GM12892 (cell line): ENCODE measurements at places on chromosomes 7 and 10.

DNA sequence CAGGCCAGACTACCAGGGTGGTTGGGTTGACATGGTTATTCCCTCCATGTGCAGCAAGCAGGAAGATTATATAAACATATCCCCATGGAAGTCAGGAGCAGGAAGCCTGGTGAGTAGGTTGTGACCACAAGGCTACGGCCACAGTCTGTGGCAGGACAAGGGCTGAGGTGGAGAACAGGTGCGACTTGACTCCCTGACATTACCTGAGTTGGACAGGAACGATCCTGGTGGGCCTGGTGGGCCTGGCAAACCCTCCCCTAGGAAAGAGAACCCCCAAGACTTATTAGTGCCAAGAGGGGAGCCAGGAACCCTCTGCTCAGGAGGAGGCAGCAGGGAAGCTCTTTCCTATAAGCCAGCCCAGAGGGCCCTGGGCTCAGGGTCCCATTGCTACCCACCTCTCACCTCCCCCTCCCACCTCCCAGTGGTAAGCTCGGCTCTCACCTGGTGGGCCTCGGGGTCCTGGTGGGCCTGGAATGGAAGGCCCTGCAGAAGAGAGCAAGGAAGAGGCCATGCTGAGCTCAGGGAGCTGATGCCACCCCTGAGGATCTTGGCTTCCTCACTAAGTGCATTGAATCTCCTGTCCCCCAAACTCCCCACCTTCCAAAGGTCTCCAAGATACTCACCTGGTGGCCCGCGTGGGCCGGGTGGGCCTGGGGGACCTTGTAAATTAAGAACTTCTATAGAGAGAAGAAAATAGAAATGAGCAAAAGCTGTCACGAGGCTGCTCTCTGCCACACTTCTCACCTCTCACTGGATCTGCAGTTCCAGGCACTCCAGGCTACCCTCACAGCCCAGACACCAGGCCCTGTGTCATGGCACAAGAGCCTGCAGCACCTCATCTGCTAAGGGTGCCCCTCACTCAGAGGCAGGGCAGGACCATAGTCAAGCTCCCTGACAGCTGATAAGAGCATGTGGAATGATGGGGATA lies 44.6 kb downstream of the COL17A1 start:
- DNase-seq = no peak

DNA sequence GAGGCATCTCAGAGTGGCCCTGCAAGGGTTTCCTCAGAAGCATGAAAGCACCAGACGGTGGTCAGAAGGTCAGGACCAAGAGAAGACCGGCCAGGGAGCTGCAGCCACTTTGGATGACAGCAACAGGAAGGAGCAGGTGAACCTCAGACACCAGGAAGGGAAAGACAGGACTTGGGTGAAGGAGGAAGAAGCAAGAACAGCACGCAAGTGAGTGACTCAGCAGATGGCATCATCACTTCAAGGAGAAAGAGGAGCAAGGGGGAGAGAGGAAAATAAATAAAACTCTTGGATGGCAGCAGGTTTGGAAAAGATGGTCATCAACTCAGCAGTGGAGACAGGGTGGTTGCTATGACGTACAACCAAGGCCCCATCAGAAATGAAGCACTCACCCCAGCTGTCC lies 31.6 kb downstream of the NCAPG2 start:
- no peak for DNase-seq

GRCh38 chr7:79287981-79288380 lies 165.5 kb downstream of the MAGI2 start:
- no peak for DNase-seq

- no peak for DNase-seq
Observed at GRCh38 chr10:128568990-128569945, 443.0 kb upstream of the MKI67 start.

DNA sequence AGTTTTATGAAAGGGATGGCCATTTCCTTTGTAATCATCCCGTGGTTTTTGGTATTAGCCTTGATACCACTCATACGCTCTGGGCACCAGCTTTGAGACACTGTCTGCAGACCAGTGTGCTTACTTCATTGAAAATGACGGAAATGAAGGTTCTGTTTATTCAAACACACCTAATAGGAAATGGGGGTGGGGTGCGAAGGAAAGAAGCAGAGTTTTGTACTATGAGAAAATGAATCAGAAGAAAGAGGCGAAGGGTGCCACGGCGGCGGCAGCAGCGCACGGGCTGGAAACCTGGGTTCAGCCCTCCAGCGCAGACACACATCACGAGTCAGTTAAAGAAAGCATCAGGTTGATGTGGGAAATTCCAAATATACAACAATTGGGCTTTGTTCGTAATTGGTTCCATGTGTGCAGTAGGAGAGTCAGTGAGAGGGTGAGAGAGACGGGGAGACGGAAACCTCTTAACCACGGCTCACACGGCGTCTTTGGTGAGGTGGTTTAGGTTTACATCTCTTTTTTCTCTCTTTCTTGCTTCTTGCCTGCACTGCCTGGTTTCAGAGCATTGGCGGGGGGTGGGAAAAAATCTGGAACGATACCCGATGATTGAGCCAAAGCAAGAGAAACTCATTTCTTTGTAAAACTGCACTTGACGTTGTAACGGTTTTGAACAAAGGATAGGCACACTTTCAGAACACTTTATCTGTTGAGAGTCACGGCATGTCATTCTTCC lies 321.2 kb downstream of the FRMD4A start:
- DNase-seq = no peak

- DNase-seq = no peak
Observed at GRCh38 chr7:157412491-157413180, 75.8 kb downstream of the DNAJB6 start.

DNA sequence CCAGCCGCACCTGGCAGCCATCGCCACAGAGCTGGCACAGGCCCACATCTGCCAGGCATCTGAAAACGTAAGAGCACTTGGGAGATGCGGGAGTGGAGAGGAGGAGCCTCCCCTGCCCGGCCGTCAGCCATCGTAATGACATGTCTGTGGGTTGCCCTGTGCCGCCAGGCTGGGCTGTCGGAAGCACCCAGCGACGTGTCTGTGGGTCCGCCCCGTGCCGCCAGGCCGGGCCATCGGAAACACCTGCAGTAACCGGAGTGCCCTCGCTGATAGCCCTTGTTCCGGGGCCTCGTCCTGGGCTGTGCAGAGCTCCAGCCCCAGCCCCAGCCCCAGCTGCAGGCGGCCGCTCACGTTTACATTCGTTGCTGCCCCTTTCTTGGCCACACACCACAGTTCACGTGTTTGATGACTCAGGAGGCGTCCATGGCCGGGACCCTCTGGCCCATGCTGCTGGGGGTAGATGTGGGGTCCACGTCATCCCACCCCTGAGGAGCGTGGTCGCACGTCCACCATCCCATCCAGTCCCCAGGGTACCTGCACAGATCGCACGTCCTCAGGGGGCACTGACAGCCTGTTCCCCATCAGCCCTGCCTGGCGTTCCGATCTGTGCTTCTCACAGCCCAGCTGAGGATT lies 30.0 kb upstream of the PRKAR1B start:
- no peak for DNase-seq

GRCh38 chr10:56567580-56567979 lies 206.5 kb upstream of the ZWINT start:
- no peak for DNase-seq

DNA sequence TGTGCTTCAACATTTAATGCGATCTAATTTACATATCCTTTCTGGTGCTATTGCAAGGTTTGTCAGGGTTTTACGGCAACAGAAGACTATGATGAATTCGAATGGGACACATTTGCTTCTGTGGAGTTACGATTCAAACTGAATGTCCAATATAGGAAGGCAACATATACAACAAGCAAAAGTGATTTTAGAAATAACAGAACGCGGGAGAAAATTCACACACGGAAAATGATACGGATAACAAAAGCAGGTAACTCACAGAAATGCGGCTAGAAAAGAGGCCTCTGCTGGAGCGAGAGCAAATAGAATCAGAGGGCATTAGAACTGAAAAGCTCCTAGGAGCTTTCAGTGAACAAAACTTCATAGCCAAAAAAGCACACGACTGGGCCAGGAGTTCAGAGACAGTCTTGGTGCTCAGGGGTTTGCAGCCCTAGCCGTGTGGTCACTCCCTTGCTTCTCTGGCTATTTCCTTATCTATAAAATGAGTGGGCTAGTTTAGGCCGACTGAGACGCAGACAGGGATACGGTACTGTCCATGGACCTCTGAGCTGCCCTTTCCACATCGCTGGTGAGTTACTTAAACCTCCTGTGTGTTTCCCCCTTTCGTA lies 557 bp upstream of the TAX1BP1 start:
- DNase-seq = no peak

DNA sequence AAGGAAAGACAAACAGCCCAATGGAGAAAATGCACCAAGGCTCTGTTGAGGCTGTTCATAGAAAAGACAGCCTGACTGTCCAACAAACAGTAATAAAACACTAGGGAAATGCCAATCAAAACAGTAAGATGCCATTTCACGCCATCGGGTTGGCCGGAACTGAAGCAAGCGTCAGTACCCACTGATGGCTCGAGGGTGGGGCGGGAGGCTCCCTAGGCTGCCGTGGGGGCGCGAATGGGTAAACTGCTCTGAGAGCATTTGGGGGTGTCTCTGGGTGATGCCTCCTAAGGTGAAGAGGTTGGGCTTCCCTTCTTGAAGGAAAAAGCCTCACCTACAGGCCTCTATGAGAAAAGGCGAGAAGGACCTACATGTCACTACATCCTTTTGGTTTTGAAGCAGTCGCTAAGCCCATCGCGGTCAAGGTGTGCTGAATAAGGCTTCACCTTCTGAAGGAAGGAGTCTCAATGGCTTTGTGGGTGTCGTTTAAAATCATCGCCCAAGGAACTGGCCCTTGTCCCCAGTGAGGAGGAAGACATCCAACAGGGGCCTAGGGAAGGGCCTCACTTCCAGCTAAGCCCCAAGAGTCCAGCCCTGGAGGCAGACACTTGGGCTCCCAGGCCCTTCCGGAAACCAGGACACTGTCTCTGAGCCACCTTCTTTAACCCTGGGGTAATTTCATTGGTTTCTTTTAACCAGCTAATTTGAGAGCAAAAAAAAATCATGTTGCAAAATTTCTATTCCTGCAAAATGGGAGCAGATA lies 98.5 kb upstream of the PPP2R2D start:
- DNase-seq = no peak

- DNase-seq = no peak
Observed at GRCh38 chr7:132830941-132831340, 250.9 kb downstream of the CHCHD3 start.

DNA sequence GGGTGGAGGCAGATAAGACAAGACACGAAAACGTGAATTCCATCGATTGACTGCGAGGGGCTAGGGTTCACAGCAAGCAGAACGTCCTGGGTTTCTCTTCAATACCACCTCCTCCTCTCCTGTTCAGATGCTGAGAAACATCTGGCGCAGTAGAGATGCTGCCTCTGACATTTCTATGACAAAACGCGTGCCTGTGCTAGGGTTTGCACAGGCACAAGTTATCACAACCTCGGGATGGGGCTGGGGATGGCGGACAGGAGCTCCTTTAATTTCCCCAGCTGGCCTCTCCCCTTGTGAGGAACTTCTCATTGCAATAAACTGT lies 99.8 kb upstream of the SVIL start:
- DNase-seq = no peak

- DNase-seq = no peak
Observed at GRCh38 chr10:117425974-117426566, 50.8 kb upstream of the PDZD8 start.

DNA sequence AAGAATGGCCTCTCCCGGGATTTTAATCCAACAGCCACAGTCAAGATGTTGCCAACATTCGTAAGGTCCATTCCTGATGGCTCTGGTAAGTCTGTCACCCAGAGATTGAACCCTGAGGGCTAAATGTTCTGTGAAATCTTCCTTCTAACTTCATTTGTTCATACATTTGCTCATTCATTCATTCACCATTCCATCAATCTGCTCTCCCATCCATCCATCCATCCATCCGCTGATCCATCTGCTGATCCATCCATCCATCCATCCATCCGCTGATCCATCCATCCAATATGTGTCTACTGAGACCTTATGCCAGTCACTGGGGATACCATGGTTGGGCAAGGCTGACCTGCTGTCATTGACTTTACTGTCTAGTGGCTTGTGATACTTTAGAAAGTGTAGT lies 65.6 kb downstream of the HK1 start:
- DNase-seq = no peak

DNA sequence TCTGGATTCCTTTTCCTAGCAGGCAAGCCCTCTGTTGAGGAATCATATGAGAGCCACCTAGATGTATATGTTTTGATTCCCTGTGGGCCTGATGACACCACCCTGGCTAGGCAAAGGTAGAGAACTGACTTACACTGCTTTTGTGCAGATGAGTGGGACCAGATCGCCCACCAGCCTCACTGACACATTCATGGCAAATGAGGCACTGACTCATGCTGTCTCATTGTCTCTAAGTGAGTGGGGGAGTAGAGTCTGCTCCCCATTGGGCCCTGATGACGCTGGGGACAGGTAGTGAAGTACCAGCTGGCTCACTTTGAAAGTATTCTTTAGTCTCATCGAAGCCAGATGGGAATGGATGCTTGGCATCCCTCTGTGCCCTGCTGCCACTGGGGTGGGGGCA lies 326.3 kb downstream of the ABCA13 start:
- DNase-seq = no peak

DNA sequence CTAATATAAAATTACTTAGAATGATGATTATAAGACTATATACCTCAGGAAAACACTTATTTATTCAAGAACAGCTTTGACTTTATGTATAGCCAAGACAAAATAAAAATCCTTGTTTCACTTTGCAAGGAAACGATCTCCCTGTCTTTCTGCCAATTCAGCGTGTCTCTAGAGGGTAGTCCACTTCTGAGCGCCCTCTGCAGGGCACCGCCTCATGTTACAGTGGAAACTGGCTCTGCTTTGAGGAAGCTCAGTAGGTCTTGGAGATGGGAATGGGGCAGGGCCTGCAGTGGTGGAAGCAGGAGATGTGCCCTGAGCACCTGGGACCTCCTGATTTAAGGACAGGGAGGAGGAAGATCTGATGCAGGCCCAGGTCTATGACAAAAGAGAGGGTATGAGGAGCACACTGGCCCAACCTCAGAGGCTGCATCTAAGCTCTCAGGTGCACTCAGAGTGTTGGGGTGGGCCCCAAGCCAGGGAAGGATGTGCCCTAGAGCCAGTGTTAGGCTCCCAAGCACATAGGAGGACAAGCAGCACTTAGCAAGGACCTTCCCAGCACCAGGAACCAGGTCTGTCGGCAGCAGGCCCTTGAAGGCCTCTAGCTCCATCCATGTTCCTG lies 481.0 kb downstream of the TNS3 start:
- no peak for DNase-seq

DNA sequence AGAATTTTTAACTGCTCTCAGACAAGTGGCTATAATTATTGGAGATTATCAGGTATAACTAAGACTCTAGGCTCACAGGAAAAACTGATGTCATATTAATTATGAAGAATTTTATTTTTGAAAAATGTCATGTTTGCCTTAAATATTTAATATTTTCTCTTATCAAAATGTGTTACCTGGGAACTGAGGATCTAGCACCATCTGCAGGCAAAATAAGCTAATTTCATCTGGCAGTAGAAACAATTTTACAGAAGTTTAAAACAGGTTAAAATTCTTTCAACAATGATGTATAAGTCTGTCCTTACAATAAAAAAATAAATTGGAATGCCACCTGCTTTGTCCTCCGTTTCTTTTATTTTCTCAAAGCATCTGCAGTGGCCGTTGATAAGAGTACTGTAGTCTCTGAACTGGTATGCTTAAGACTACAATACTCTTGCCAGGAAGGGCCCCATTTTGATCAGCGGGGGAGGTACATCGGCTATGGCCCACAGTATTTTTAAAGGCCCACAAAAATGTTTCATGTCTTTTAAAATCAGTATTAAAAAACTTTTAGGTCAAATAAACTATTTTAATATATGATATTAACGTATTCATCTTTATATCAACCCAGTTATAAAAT lies 81.3 kb downstream of the VWDE start:
- no peak for DNase-seq
